NCI-H1694 (cell line): ENCODE measurements at places on chromosomes 16 and 17.

DNA sequence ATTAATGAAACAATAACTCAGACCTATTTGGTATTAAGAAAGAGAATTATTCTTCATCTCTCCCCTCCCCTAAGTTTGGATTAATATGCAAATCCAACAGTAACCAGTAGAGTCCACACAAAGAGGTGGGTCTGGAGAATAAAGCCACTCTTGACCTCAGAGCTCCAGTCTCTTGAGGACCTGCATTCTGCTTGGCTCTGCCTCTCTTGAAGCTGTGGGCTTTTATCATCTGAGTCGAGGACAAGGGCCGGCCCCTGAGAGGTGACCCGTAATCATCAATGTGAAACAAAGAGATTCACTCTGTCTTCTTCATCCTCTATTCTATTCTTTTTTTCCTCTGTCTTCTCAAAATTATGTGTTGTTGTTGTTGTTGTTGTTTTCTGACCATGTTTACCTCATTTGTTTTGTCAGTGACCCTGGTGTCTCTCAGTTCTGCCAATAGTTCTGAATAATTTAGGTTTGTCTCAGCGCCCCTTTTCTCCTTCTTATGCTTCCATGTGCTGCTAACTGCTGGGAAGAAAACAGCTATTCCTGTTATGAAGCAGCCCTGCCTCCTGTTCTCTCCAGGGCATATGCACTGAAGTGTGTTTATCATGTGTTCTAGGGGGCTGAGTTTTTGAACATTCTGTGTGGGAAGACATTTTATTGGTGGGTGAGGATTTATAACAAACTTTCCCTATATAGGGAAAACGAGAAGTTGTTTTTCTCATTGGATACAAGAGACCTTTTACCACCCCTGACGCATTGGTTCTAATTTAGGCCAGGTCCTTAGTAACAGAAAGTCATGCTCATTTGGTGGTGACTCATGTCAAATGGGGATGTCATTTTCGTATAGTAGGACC, 135.8 kb downstream of the TRIM37 start:
- DNase-seq = no peak

GRCh38 chr17:36731811-36732210, 130.4 kb downstream of the MRM1 start:
- DNase-seq = no peak

DNA sequence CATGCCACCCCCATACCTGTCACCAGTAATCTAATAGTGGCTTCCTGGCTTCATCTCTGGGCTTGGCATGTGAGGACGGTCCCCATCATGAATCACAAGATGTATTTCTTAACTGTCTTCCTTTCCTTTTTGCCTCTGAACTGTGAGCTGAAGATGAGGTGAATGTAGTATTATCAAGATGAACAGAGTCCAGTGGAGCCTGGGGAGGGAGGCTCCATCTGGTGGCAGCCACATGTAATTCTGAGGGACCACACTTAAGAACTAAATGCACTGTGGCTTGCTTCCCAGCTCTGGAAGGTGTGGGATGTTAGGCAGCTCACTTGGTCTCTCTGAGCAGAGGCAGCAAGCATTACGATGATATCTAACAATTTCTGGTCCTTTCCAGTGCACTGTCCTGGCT, 354.9 kb upstream of the ASIC2 start:
- no peak for DNase-seq

DNA sequence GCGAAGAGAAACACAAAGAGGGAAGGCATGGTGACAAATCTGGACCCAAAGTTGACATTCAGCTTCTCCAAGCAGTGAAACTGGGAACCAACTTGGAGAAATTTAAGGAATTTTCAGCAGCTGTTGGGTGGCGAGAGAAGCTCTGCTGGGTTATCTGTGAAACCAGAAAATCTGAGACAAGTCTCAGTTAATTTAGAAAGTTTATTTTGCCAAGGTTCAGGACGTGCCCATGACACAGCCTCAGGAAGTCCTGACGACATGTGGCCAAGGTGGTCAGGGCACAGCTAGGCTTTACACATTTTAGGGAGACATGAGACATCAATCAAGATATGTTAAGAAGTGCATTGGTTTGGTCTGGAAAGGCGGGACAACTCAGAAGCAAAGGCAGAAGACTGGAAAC, 11.2 kb upstream of the CD300LF start:
- no peak for DNase-seq

DNA sequence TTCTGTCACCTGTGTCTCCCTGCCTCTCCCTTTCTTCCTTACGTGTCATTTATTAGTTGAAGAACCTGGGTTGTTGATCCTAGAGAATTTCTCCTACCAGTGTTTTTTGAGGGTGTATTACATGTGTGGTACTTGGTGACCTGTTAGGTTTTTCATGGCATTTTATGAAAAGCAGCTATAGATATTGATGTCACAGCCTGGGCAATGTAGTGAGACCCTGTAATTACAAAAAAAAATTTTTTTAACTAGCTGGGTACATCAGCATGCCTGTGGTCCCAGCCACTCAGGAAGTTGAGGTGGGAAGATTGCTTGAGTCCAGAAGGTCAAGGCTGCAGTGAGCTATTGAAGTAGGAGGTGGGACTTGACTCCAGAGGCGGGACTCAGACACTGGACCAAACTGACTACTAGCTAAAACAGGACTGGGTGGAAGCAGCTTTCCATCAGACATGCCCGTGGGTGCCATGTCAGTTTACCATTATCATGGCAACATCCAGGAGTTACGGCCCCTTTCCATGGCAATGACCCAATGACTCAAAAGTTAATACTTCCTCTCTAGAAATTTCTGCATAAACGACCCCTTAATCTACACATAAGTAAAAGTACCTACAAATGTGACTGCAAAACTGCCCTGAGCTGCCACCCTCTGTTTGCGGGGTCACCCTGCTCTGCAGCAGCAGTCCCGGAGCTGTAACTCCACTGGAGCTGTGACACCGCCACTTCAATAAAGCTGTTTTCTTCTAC, 311.4 kb downstream of the SNX29 start:
- no peak for DNase-seq

- DNase-seq = no peak
Observed at GRCh38 chr17:33964344-33964979, 290.6 kb upstream of the CCL2 start.

DNA sequence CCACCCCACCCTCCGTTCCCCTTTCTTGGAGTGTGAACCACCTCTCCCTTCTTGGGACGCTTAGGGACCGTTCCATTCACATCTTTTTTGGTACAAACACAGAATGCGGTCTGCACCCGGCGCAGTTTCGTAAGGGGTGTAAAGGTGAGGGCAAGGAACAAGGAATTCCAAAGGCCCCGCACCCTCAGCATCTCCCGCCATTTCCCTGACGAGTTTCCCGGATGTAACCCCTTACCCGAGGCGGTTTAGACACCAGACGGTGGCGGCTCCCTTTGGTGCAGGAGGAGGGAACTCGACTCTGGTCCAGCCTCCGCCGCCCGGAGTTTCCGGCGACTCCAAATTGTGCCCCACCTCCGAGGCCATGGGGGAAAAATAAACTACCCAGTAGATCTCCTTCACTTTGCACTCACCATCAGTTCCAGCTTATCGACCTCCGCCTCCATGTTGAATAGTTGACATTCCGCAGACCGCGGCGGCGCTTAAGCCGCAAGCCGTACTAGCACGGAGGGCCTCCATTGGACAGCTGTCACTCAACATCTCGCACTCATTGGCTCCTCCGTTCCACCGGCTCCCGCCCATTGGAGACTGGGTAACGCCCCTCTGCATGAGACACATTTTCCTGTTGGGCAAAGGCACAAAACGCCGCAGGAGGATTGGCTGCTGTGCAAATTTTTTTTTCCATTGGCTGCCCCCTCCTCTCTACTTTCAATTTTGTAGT, at the start of gene SKA2:
Gene SKA2 (minus strand): TSS at position 466 of the 718 bp plus-strand sequence. CDS start 23 bp downstream, at position 443.
- DNase-seq = peak; percentile 100

DNA sequence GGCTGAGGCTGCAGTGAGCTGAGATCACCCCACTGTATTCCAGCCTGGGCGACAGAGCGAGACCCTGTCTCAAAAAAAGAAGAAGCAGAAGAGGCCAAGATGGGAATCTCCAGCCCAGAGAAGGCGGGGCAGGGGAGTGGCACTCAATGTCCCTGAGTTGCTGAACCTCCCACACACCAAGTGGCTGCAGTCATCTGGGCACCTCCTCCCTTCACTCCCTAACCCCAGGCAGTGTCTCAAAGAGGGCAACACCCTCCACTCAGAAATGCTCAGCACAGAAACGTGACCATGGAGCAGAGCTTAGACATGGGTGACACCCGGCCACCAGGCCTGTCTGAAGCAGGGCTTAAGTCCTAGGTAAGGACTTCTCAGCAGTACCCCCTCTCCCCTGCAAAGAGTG, 36.3 kb upstream of the BCAR1 start:
- no peak for DNase-seq

DNA sequence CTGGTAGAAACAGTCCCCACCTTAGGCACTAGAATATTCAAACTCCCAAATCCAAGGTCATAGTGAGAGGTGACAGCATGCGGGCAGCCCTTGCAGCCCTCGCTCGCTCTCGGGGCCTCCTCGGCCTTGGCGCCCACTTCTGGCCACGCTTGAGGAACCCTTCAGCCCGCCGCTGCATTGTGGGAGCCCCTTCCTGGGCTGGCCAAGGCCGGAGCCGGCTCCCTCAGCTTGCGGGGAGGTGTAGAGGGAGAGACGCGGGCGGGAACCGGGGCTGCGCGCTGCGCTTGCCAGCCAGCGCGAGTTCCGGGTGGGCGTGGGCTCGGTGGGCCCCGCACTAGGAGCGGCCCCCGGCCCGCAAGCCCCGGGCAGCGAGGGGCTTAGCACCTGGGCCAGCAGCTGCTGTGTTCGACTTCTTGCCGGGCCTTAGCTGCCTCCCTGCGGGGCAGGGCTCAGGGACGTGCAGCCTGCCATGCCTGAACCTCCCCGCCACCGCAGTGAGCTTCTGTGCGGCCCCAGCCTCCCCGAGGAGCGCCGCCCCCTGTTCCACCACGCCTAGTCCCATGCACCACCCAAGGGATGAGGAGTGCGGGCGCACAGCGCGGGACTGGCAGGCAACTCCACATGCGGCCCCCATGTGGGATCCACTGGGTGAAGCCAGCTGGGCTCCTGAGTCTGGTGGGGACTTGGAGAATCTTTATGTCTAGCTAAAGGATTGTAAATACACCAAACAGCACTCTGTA, 45.0 kb downstream of the KPNA2 start:
- no peak for DNase-seq

GRCh38 chr16:26491101-26491670, 575.5 kb upstream of the C16orf82 start:
- no peak for DNase-seq

- no peak for DNase-seq
Observed at GRCh38 chr16:65118871-65119270, 3.0 kb downstream of the CDH11 start.
